SK-N-SH (cell line): ENCODE measurements at places on chromosomes 7 and 10.

DNA sequence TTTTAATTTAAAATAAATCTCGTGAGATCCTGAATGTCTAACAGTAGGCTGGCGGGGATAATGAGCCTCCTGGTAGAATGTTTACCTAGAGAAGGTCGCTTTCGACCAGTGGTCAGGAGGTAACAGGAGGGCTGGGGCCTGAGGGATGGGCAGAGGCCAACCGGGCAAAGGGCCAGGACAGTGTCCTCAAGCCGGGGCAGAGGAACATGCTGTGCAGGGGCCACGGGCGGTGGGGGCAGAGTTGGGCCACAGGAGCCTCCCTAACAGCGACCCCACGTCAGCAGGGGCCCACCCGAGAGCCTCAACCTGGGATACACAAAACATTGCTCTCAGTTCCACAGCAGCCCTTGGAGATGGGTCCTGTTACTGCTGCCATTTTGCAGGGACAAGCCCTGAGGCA lies 14.5 kb downstream of the CFAP46 start:
- no peaks in the 10 kb centered on the region; the same call in 1 of the 2 replicates for H3K36me3 ChIP-seq
- H3K27ac ChIP-seq, result no peak overlapping the region
- no peak overlapping the region for H3K4me3 ChIP-seq
- H3K27me3 ChIP-seq, result no peaks in the 10 kb centered on the region

DNA sequence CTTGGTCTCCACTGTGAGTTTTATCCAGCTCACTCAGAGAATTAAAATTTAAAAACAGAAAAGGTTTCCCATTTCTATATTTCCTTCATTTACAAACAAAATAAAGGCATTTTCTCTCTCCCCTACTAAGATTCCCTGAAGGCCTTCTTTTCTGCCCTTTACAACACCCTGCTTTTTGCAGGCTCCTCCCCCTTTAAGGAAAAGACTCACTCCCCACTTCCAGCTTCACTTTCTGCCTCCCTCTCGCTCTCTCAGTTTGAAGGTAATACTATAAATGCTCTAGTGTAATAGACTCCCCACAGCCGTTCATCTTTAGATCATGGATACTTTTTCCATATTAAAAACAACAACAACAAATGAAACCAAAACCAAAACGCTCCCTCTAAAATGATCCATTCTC lies 53.3 kb downstream of the CDHR3 start:
- H3K4me3 ChIP-seq, result no peak overlapping the region
- no peaks in the 10 kb centered on the region for H3K27me3 ChIP-seq
- DNase-seq, result no peak

- no peak overlapping the region for H3K4me3 ChIP-seq
- H3K27ac ChIP-seq, result no peak overlapping the region
- H3K27me3 ChIP-seq, result no peaks in the 10 kb centered on the region
- peaks cover 14% of the 10 kb centered on the region; the same call in 1 of the 2 replicates for H3K4me1 ChIP-seq
- no peaks in the 10 kb centered on the region for H3K36me3 ChIP-seq
These were observed 2.9 kb downstream of the HKDC1 start for GRCh38 chr10:69223028-69223342.

- no peak overlapping the region for H3K4me3 ChIP-seq
- no peak for DNase-seq
- H3K4me1 ChIP-seq, result no peaks in the 10 kb centered on the region
- H3K27ac ChIP-seq, result no peak overlapping the region
- H3K36me3 ChIP-seq, result no peaks in the 10 kb centered on the region
These were observed 116.0 kb upstream of the PDLIM1 start for GRCh38 chr10:95406651-95407280.

- H3K27me3 ChIP-seq, result no peaks in the 10 kb centered on the region
- H3K36me3 ChIP-seq, result no peaks in the 10 kb centered on the region
- DNase-seq, result no peak
- peaks cover 2% of the 10 kb centered on the region; the same call in 1 of the 2 replicates for H3K4me1 ChIP-seq
- H3K27ac ChIP-seq, result no peak overlapping the region
These were observed 76.3 kb downstream of the COL13A1 start for GRCh38 chr10:69878038-69878437.
